Umbilical cord (tissue), 2 donors: ENCODE measurements at places on chromosomes 7 and 10.

GRCh38 chr7:124922200-124922599 is 7.4 kb downstream of the POT1 start:
- DNase-seq: no peak

DNA sequence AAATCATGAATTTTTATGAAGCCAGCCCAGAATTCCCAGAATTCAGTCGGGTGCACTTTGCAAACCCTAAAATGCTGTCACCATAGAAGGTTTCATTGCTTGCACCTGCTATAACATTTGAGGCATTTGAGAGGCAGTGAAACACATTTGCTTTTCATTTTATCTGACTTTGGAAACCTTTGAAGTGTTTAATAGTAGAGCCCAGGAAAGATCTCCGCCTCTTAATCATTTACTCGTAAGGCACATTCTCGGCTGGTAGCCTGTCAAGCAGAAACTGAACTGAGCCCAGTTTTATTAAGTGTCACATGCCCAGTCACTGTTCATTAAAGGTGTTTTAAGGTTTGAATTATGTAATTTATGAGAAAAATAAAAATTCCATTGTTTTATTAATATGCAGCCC is 247.6 kb downstream of the EMX2 start:
- DNase-seq: no peak

- DNase-seq: no peak
Measured at GRCh38 chr10:58873161-58873560, 303.3 kb upstream of the PHYHIPL start.

DNA sequence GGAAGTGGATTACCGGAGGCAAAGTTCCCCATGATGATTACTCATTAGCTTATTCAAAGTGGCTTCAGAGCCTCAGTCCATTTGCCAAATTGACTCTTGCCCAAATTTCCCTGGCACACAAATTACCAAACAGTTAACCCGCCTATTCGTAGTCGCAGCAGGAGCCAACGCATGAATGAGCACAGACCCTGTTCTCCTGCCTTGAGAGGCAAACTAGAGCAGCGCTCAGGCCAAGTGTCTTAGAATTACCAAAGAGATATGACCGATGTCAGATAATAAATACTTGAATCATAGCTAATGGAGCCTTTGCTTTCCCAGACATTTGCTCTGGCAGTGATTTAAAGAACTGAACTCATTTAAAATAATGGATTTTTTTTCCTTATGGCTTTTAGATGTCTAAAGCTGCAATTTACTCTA is 64.9 kb downstream of the CTTNBP2 start:
- DNase-seq: no peak

DNA sequence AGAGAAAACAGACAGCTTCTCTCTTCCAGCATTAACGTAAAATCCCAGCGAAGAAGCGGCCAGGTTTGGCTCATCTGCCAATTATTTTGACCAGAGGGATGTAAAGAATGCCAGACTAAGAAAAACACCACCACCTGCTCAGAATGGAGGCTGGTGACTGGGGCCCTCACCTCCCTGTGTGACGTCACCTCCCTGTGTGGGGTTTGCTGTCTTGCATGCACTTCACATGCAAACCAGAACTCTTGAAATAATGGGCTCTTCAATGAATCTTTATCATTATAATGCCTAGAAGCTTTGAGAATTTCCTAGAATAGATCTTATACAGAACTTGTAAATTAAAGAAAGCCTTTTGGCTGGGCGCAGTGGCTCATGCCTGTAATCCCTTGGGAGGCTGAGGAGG is 101.8 kb upstream of the WAC start:
- no peak for DNase-seq

DNA sequence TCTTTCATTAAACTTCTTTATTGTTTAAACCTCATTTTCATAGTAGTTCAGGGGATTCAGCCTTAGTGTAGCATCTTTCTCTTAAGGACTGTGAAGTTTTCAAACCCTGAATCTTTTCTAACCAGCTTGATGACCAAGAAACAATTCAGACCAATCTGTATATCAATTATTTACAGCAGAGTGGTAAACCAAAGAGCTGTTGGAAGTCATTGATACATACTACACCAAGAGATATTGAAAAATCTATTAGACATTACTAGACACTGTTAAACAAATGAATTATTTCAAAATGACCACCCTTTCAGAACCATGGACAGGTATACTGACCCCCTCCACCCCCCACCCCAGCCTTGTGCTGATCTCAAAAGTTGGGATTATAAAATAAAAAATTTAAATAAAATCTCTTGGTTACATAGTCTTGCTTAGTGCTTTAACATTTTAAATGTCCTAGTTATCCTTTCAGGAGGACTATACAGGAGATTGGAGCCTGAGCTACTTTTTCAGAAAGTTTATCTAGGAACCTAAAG is 143.9 kb upstream of the LSM8 start:
- DNase-seq: no peak

DNA sequence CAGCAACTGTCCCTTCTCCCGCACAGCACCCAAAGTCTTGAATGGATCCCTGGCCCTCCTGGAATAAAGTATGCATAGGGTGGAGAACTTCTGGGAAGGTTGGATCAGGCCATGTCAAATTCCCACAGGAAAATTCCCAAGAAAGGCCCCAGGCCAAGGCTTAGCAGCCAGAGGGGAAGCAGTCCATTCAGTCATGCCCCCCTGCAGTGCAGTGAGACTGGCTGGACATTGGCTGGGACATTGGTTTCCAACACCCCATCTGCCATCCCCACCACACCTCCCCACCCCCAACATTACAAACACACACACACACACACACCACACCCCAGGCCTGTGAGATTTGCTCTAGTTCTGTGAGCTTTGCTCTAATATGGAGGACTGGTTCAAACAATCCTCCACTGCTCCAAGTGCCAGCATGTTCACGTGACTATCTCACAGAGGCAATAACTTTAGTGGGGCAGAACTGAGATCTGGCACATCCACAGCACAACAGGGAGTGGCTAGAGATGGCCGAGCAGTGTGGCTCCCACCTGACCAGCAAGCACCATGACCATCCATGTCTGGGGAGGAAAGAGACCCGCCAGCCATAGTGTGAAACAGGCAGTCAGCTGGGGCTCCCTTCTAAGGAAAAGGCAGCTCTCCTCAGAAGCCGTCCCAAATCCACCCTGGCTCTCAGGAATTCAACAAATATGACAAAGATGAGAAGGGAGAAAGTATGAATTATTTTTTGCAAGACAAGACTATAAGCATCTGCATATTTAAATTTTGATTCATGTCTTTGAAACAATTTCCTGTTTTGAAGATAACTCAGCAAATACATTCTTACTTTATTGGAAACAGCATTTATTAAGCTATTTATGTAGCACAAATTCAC is 6.7 kb upstream of the FAM170B start:
- DNase-seq: no peak

GRCh38 chr7:28865601-28866144 is 92.5 kb downstream of the TRIL start:
- DNase-seq: peak; percentile 69

- no peak for DNase-seq
Measured at GRCh38 chr10:3735175-3735574, 49.8 kb downstream of the KLF6 start.

- peak; percentile 66 for DNase-seq
Measured at GRCh38 chr7:36967387-36967786, 243.1 kb upstream of the AOAH start.

- DNase-seq: no peak
Measured at GRCh38 chr10:72943498-72944234, 10.9 kb downstream of the PLA2G12B start.

GRCh38 chr7:75048435-75049379 is 24.9 kb downstream of the RCC1L start:
- DNase-seq: no peak

GRCh38 chr7:12369756-12370155 is 33.9 kb downstream of the VWDE start:
- DNase-seq: no peak

DNA sequence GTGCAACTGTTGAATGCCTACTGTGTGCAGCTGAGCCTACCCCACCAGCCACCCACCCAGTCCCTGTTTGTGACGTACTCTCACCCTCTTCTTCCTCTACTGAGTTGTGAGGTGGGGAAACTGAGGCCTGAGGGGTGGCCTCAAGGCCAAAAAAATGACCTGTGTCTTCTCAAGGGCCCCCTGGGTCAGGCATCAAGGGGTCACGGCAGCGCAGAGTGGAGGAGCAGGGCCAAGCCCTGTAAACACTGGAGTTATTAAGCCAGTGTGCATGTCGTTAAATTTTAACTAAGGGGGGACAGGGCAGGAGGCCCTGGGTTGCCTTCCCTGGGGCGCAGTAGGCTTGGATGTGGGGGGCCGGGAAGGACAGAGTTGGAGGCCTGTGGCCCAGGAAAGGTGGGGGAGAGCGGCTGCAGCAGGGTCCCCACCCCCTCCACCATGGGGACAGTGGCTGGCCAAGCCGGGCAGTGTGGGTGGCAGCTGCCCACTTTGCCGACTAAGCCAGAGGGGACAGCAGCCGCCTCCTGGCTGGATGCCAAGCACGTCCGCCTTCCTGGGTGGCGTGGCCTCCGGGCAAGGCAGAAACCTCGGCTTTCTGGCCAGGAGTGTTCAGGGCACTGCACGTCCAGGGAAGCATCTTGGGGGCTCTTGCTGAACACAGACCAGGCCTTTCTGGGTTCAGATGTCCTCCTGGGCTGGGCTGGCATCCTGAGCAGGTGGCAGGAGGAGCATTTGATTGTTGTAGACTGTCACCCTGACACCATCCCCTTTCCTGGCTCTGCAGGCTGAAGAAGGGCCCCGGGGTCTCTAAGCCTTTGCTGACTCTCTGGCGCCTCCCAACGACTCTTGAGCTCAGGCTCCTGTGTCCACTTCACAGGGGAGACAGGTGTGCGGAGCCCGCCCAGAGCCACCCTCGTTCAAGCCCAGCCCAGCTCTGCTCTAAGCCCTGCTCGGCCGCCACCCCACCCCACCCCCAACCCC is 1.9 kb downstream of the SLC29A4 start:
- DNase-seq: no peak

- DNase-seq: peak; percentile 63
Measured at GRCh38 chr10:61262486-61263261, 190.5 kb downstream of the TMEM26 start.

GRCh38 chr10:15370212-15370855 is 755 bp downstream of the FAM171A1 start:
- DNase-seq: peak; percentile 32

GRCh38 chr10:103105462-103105861 is 87.6 kb downstream of the NT5C2 start:
- DNase-seq: no peak

DNA sequence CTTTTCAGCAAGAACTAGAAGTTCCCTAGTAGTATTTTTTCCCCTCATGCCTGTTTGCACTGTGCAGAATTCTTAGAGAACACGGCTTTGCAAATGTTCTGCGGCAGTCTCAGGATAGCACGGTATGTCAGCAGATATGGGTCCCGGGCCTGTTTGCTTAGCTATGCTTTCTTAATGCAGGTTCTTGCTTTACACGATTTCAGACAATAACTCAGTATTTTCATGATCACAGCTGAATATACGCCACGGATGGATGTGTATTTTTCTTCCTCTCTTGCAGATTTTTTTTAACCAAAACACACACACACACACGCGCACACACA is 137.3 kb downstream of the HECW1 start:
- DNase-seq: no peak

- DNase-seq: no peak
Measured at GRCh38 chr7:106625678-106626301, 35.2 kb downstream of the CCDC71L start.

DNA sequence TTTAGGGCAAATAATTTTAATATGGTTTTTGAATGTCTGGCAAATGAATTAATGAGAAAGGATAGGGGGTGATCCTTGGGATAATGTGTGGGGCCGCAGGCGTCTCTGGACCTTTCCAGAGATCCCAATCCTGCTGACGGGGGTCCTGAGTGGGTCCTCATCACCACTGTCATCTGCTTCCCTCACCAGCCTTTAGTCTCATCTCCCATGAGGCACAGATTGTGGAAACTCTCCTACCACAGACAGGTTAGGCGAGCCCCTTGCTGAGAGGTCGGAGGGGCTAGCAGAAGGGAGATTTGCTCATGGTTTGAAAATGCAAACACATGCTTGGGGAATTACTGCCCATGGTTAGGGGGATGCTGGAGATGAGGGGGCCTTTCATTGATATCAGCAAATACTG is 484.6 kb downstream of the RPS24 start:
- no peak for DNase-seq

- peak; percentile 48 for DNase-seq
Measured at GRCh38 chr10:131786756-131787605, 113.8 kb upstream of the PPP2R2D start.

GRCh38 chr10:30043476-30044270 is 15.7 kb downstream of the JCAD start:
- DNase-seq: peak; percentile 15

GRCh38 chr7:84490661-84491060 is 296.1 kb upstream of the SEMA3A start:
- no peak for DNase-seq

DNA sequence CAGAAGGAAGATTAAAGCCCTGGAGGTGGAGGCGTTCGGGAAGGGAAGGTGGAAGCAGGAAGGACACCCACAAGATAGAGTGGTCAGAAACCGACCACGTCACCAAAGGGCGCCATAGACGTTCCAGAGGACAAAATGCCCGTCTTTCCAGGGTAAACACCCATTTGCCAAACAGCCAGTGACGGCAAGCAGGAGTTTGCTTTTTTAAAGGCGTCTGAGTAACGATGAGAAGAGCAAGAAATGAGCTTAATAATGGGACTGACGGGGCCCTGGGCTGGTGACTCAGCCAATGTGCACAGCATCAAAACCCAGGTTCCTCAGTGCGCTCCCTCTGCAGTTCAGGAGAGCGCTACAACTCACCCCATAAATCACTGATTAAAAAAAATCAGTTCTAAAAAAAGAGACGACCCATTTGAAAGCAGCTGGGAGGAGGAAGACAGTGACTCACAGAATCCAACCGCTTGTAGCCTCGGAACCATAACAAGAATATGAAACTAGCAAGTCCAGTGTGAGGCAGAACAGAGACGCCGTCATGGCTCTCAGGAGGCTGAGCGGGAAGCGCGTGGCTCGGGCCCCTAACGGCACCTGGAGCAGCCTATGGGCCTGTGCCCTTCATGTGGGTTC is 5.9 kb downstream of the DIP2C start:
- DNase-seq: peak; percentile 67

- DNase-seq: no peak
Measured at GRCh38 chr10:45625879-45626278, 46.7 kb downstream of the ZFAND4 start.

DNA sequence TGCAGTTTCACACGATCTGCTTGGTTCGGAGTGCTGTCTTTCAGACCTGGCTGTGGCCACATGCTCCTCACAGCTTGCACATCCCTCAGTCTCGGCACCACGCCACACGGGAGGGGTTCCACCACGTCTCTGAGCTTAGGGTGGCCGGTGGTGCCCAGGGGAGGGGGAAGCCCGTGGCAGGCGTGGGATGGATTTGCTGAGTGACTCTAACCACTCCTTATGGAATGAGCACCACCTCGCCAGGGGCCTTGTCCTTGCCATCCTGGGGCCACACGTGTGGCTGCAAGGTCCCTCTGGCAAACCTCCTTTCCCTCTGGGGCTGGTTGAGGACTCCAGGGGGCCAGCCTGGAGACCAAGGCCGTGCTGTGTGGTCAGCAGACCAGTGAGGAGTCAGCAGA is 29.1 kb upstream of the FAM20C start:
- no peak for DNase-seq
